ENCODE measurements at places on chromosomes 11 and 22.

DNA sequence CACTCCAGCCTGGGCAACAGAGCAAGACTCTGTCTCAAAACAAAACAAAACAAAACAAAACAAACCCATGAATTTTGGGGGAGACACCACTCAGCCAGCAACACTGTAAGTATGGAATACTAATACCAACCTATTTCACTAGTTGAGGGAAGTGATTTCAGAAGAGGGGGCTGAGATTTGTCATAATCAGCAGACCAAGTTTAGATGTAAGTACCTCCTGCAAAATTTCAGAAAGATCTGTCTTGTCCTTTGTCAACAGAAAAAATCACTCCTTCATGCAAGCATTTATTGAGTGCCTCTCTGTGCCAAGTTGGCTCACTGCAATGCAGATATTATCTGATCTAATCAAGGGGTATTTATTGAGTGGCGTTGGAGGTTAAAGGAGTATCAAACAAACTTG is 23.4 kb upstream of the ADA2 start:
- DNase-seq, result no peak

DNA sequence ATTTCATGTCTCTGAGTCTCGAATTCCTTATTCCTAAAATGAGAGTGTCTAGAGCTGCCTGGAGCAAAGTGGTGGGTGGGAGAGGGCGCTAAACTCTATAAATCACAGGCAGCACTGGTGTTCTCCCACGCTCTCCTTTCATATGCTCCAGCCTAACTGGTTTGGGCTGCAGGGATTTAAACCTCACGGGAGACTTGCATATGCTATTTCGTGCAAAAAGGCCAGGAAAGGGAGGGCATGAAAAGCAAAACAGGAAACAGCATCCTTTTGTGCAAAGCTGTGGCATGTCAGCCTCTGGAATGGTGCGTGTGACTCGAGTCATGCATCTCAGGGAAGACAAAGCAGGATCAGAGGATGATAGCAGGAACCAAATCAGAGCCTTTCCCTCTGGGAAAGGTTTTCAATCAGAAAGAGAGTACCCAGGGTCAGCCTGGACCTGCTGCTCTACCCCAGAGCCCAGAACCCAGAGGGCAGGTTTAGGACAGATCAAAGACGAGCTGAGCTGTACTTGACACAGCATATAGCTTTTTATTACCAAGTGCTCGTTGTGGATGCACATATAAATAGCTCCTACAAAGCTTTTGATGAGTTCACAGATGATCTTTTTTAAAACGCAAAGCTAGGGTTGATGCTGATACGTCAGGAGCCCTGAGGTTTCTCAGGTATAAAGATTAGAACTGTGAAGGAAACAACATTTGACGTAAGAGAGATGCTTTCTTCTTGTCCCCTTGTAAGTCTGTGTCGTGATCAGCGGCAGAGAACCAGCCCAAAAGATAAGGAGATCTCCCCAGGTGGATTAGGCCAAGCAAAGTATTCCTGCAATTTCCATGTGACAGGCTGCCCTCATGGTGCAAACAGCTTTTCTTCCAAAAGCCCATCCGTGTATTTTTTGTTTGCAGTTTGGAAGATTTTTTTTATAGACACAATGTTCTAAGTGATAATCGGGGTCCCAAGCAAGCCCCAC is 46.2 kb upstream of the YWHAH start:
- no peak for DNase-seq

DNA sequence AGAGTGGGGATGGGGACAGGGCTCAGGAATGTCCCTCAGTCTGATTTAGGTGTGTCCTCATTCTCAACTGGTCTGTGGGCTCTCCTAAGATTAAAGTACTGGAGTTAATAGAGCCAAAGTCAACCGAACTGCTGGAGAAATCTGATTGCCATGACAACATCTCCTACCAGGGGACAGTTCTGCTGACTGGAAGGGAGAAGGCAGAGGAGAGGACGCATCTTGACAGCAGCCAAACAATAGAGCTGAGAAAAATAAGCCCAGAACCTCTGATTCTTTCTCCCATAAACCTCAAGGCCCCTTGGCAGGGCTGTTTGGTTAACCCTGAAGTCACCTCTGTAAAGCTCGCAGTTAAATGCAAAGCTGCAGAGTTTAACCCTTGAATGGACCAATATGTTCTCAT is 2.8 kb downstream of the KCTD14 start:
- no peak for DNase-seq

DNA sequence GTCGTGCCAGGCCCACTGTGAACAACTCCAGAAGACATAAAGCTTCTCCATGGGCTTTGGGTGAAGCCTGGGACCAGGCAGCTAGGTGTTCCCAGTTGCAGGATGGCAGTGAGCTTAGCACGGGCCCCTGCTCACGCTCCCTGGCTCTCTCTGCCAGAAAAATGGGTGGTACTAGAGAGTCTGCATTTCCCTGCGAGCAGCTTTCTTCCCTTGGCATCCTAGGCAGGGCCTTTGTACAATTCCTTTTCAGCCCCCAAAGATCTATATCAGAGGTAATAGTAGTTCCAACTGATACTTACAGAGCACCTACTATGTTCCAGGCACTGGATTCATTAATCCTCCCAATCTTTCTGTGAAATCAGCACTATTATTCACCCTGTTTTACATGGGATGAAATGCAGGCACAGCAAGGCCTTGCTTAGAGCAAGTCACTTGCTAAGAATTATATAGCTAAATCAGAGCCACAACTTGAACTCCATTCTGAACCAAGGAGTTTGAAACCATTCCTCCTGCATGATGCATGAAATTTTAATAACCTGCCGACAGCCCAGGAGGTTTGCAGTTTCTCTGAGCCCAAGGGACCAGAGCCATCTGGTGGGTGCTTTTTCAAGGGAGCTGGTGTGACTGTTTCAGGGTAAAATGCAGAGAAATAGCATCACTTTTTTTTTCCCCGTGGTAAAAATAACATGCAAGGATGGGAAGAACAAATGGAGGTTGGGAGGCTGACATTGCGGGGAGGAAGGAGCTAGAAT is 22.7 kb downstream of the NAV2 start:
- DNase-seq, result no peak

- DNase-seq, result no peak
These were observed 225.8 kb upstream of the KIRREL3 start for GRCh38 chr11:127226380-127226779.

GRCh38 chr22:30261134-30261533 is 5.5 kb downstream of the OSM start:
- no peak for DNase-seq

DNA sequence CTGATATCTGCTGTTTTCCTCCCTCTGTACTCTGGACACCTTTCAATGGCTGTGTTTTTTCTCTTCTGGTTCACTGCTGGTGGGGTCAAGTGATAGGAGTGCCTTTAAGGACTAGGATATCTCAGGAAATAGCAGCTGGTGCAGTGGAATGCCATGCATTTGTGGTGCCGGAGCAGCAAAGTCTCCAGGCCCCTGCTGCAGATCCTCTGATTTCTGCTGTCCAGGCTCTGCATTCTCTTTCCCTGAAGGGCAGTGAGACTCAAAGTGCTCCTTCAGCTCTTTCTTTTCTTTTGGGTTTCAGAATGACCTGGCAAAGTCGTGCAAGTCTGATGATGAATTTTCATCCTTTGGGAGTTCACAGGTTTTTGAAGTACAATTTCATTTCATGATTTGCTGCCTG is 774.3 kb downstream of the FAM181B start:
- DNase-seq, result no peak

DNA sequence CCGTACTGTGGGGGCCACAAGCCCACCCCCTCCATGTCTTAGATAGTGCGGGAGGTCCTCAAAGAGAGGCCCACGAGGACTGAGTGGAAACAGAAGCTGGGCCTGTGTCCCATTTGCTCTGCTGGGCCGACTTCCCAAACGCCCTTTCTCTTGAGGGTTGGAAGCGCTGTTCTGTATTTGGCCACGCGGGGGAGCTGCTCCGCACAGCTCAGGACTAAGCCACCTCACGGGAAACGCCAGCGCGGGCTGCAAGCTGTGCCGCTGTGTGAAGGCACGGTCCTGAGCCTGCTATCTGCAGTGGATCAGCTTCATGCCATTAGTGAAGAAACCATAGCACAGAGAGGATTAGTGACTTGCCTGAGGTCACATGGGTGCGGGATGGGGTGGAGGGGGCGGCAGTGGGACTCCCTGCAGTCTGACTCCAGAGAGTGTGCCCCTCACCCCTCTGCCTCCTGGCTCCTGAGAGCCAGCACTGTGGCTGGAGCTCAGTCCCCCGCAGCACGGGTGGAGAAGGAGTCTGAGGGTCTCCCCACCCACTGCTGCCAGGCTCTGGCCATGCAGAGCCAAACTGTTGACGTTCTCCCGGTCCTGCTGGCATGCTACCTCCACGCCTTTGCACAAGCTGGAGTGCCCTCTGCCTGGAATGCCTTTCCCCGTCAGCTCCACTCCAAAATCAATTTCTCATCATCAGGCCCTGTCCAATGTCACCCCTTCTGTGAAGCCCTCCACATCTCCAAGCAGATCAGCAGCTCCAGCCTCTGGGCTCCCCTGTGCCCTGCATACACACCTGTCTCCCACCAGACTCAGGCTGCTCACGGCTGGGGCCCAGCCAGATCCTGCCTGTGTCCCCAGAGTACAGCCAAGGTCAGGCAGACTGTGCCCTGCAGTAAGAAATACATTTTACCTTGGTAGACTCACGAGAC is 51.5 kb upstream of the LRRC32 start:
- peak; percentile 69 for DNase-seq

DNA sequence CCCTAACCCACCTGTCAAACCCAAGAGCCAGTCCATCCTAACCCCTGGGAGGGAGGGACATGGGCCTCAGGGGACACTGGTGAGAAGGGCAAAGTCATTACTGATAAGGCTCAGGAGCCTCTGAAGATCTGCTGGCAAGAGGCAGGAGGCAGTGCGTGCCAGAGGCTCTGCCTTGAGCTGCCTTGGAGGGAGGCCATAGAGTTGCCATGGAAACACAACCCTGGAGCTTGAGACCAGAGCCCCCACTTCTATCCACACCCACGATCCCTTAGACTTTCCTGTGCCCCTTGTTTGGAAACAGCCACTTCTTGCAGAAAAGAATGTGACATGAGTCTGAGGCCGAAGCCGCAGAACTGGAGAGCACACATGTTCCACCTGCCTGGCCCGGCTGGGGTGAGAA is 89.7 kb upstream of the CSNK2A3 start:
- DNase-seq, result no peak

GRCh38 chr22:49623176-49623575 is 204.5 kb downstream of the BRD1 start:
- no peak for DNase-seq

Measured in stimulated activated CD4-positive, alpha-beta T cell treated with anti-CD3 and anti-CD28 coated beads, Interleukin-15, amount 100 ng/mL, for 1 hour (primary cell).